ENCODE measurements at places on chromosomes 4 and X.

DNA sequence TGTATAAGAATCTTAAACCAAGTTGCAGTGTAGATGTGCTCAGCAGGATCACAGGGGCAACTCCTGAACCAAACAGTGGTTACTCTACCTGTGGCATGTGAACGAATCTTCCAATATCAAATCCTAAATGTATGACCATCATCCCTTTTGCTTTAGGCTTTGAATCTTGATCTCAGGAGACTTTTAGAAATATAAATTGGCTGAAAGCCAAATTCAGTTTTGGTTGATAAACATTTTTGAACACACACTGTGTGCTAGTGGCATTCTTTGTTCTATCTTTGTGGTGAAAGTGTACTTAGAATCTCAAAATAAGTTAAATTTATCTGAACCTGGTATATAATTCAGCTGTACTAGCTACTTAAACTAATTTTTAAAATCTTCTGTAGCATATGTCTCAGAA is 4.6 kb upstream of the ARHGAP6 start:
- DNase-seq: no peak

DNA sequence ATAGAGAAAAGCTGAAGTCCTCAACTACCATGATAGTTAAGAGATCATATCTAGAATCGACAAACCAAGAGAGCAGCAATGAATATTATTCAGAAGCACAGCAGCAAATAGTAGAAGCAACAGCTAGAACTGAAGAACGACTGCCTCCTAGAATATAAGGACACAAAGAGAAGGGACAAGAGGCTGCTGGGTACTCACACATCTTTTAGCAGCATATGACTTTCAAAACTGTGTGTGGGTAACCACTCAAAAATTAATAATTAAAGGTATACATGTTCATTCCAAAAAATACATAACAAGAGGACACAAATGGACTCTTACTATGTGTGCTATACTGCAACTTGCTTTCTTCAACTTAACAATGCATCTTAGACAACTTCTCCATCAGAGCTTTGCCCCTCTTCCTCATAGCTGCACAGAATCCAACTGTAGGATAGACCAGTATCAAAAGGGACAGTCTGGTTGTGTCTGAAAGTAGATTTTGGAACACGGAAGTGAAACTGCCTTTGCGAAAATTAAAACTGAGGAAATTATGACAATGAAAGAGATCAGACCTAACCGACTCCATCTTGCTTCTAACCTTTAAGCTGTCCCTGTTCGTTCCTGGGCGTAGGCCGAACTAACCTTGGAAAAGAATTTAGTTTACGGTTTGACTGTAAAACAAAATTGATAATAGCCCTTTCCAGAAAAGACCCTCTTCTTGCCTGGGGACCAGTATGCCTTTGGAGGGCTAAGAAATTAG is 125.7 kb downstream of the SH3KBP1 start:
- no peak for DNase-seq

GRCh38 chr4:4914059-4914820 is 54.8 kb downstream of the MSX1 start:
- DNase-seq: no peak

DNA sequence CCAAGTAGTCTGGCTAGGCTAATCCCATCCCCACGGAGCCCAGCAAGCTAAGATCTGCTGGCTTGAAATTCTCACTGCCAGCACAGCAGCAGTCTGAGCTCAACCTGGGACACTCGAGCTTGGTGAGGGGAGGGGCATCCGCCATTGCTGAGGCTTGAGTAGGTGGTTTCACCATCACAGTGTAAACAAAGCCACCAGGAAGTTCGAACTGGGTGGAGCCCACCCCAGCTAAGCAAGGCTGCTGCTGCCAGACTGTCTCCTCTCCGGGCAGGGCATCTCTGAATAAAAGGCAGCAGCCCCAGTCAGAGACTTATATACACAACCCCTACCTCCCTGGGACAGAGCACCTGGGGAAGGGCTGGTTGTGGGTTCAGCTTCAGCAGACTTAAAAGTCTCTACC is 639.6 kb downstream of the IQCM start:
- DNase-seq: no peak

- DNase-seq: no peak
These were observed 414.3 kb upstream of the RPS6KA3 start for GRCh38 chrX:20680998-20681397.

All from H1 (cell line).